Stimulated activated CD8-positive, alpha-beta memory T cell treated with anti-CD3 and anti-CD28 coated beads, Interleukin-4, amount 100 ng/mL, for 1 hour (primary cell): ENCODE measurements at places on chromosomes 13 and 19.

- no peak for DNase-seq
Measured at GRCh38 chr19:24159707-24160106, 72.7 kb downstream of the ZNF254 start.

GRCh38 chr13:39232401-39232980 lies 194.2 kb downstream of the NHLRC3 start:
- DNase-seq = no peak

DNA sequence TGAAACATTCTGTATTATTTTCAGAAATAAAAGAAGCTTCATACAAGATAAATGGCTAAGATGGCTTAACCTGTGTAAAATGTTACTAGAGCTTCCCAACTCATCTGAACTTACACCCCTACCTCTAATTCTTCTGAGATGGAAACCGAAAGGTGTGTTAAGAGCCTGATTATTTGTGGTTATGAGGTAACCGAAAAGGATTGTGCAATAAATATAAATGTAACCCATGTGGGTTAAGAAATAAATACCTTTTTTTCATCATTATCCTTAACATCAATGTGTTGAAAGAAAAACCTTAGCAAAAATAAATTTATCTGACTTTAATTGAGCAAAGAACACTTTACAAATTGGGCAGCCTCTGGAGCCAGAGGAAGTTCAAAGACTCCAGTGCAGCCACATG lies 961.8 kb upstream of the SPRY2 start:
- no peak for DNase-seq

DNA sequence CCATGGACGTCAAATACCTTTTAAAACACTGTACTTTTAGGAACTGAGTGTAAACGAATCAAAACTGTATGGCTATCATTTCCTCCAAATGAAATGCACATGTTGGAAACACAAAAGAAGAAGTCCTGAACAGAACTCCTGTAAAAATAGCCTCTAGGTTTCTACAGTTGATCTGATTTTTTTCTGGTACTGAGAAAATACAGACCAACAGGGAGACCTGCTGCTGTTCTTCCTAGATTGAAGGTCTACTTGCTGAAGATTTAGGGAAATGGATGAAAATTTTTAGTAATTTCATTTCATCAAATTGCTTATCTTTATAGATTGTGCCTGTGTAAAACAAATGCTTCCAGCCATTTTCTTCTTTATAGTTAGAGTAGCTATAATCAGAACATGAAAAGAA lies 520.4 kb downstream of the SLITRK6 start:
- DNase-seq = no peak

DNA sequence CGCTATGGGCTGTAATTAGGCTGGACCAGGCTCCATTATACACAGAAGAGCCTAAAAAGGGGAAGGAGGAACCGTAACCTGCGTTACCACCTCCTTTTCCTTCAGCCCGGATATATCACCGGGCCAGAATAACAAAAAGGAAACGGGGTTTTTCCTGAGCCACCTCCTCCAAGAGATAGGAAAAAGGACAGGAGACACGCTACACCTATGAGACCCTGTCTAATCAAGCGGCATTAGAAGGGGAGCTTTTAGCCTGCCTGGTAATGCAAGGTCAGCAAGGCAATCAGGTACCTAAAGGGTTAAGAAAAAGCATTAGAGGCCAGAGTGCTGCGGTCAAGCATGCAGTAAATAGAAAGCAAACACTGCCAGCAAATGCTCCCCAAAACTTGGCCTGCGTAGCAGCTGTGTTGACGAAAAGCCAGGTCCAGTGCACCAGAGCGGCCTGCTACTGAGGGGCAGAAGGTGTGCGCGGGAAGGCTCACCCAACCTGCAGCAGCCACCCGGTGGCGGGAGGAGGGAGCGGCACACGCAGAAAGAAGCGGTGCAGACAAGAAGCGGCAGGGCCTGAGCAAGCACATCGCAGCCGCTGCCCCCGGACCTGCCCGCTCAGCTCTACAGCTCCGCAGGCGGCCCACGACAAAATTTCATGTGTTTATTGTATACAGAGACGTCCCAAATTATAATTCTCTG lies 1466.1 kb downstream of the UQCRFS1 start:
- no peak for DNase-seq

GRCh38 chr13:67210208-67210607 lies 19.9 kb downstream of the PCDH9 start:
- DNase-seq = no peak

- no peak for DNase-seq
Measured at GRCh38 chr13:76822698-76823267, 63.4 kb downstream of the KCTD12 start.
